ENCODE measurements at places on chromosomes 2 and 18. TPM values are rescaled to one million over a fixed set of nuclear protein-coding genes. Genes with fewer than 3 reads are reported as not detected.

The PTGR3 gene
- 4.1 TPM for total RNA-seq

- DNase-seq: no peak
Observed at GRCh38 chr2:196961889-196962288, 35.4 kb upstream of the PGAP1 start.

DNA sequence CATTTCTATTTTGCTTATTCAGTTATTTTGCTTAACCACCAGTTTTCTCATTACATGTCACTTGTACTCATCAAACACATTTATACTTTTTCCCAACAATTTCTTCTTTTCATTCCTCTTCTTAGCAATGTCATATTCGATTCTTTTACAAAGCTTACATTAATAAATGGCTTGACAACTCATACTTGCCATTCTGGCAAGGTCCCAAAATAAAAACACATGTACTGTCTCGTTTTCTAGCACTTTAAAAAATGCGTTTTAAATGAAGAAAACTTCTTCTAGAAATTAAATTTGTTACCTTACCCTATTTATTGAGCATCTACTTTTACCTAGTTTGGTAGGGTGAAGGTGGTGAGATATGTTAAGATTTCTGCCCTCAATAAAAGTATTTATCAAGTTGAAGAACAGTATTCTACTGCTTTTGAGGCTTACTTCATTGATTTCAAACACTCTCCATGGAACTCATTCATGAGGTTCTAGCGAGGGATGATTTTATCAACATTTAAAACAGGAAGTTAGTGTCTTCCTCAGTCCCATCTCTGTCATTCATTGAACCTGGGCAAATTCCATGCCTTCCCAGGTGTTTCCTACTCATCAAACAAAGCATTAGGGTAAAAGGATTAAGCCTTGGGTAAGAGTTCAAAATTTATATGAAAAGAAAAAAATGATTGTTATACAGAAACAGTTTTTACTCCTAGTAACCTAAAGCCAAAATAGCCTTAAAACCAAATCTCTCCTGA lies 52.6 kb downstream of the CALCRL start:
- no peak for DNase-seq

DNA sequence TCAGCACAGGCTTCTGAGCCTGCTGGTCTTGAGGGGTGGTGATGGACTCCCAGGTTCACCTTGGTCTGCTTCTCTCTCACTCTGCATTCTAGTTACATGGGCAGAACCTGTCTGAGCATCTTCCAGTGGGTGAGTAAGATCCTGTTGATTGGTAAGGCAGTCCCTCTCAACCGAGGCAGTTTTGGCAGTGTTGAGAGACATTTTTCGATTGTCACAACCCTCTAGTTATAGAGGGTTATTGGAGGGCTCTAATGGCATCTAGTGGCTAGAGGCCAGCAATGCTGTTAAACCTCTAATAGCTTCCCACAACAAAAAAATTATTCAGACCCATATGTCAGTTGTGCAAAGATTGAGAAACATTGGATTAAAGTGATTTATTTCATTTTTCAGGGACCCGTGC lies 9.3 kb upstream of the MGAT5 start:
- DNase-seq: no peak

GRCh38 chr2:185813707-185814106 lies 75.1 kb downstream of the FSIP2 start:
- DNase-seq: no peak

- no peak for DNase-seq
Observed at GRCh38 chr18:61821748-61822147, 71.1 kb downstream of the RNF152 start.

The RESP18 gene
- not detected for total RNA-seq

- no peak for DNase-seq
Observed at GRCh38 chr2:22673529-22673928, 711.5 kb upstream of the KLHL29 start.

The FBXO36 gene
- 1.4 TPM for total RNA-seq

DNA sequence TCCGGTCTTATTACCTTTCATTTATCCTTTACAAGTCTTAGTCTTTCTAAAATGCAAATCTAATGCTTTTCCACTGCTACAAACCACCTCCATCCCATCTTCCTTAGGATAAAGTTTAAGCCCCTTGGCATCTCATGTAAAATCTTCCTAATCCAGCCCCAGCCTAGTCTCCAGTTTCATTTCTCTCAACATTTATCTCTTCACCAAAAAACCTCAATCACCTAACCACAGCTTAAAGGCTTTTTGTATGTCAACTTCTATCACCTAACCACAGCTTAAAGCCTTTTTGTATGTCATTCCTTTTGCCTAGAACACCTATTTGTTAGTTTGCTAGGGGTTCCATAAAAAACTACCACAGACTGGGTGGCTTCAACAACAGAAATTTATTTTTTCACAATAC lies 4.2 kb downstream of the TRAK2 start:
- DNase-seq: no peak

DNA sequence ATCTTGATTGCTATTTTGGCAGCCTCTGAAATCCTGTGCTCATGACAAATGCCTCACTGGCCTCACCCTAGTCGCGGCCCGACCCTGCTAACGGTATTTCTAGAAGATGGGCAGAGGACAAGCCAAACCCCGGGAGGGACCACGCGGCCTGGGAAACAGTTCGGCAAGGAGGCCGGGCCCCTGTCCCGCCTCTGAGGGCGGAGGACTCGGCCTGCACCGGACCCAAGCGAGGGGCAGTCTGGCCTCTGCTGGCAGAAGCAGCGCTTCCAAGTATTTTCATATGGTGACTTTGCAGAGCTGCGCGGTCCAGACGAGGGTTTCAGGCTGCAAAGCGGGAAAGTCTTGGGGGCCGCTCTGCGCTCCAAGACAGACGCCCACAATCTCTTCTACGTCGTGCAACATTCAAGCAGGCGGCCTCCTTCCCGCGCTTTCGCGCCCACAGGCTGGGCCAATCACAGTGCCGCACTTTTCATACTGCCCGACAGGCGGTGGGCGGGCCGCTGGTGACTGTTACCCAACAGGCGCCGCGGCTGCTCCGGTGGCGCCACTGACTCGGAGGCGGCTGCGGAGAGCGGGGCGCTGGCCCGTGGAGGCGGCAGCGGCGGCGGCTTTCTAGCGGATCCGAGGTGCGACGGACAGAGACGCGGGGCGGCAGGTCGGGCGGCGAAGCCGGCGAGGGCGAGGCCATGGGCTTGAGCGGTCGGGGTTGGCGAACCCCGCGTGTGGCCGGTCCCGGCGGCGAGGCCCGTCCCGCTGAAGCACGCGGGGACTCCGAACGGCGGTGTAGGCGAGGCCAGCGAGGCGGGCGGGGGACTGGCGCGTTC lies at the start of gene RBM44:
Gene RBM44, plus strand, starts transcription at position 544 of the 824 bp plus-strand sequence. CDS start 14,831 bp downstream, outside the sequence.
- DNase-seq: no peak

GRCh38 chr2:101018934-101019333 lies 16.8 kb downstream of the RPL31 start:
- DNase-seq: no peak

GRCh38 chr2:239945751-239946561 lies 79.2 kb downstream of the NDUFA10 start:
- no peak for DNase-seq

DNA sequence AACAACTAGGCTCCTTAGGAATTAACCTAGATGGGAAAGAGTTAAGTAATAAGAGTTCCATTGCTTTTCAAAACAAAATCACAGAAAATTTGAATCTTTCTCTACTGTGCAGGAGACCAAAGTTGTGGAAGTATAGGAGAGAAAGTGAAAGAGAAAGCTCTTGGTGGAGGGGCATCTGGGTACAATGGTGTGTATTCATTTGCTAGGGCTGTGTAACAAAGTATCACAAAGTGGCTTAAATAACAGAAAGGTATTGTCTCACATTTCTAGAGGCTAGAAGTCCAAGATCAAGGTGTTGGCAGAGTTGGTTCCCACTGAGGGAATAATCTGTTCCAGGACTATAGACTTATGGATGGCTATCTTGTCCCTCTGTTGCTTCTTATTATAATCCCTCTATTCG lies 50.5 kb upstream of the GORASP2 start:
- no peak for DNase-seq

The NMUR1 gene
- not detected for total RNA-seq

- peak; percentile 78 for DNase-seq
Observed at GRCh38 chr2:205684871-205685313, 2.6 kb downstream of the NRP2 start.

DNA sequence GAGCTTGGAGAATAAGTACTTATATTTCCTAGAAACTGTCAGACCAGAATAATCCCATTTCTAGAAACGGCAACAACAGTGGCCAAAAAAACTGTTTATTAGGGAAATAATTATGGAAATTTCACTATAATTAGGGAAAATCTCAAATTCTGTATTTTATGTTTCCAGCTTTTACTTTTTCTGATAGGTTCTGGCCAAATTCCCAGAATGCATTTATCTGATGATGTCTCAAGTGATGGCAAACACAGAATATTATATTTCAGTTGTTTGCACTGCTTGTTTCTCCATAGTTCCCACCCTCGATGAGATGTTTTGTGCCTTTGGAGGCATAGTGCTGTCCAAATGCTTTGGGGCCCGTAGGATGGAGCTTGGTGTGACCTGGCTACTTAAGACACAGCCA lies 66.9 kb downstream of the AFF3 start:
- DNase-seq: no peak

DNA sequence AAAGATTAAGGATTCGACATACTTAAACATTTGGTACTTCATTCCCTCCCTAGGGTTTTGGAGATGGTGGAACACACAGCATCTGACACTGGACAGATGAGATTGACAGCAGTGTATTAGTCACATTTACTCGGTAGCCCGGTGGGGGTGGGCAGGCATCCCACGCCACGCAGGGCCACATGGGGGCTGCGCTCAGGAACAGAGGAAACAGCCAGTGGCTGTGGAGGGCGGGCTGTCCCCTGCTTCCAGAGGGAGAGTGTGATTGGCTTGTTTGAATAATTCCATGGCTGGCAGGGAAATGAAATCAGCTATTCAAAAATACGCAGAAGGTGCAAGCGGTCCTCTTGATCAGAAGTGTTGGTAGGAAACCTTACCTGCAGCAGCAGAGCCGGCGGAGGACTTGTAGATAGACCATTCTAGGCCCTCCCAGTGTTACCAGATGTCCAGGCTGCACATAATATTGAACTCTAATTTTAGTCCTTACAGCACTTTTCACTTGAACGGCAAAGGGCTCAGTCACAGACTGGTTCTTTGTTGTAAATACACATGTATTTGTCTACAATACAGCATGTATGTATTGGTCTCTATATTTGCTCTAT lies 18.5 kb upstream of the SP140L start:
- no peak for DNase-seq

- DNase-seq: no peak
Observed at GRCh38 chr2:95350774-95351597, 51.5 kb upstream of the FAHD2A start.

The AMER3 gene
- not detected for total RNA-seq

DNA sequence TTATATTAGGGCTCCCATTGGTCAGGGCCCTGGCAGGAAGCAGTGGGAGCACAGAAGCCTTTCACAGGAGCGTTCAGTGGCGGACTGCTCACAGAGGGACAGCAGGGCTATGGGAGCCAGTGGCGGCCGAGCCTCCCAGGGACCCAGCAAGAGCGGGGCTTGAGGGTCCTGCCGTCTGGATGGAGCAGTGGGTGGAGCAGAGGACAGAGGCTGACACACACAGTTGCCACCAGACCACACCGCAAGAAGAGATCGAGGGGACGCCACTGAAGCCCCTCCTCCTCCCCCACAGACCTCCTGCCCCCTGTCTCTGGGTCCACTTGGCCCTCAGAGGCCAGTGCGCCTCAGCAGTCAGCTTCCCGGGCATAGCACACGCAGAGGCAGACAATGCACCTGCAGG lies 39.3 kb downstream of the SALL3 start:
- no peak for DNase-seq

GRCh38 chr2:101958061-101958460 lies 33.7 kb upstream of the IL1R2 start:
- no peak for DNase-seq

- DNase-seq: no peak
Observed at GRCh38 chr2:226466589-226466988, 333.0 kb downstream of the IRS1 start.

DNA sequence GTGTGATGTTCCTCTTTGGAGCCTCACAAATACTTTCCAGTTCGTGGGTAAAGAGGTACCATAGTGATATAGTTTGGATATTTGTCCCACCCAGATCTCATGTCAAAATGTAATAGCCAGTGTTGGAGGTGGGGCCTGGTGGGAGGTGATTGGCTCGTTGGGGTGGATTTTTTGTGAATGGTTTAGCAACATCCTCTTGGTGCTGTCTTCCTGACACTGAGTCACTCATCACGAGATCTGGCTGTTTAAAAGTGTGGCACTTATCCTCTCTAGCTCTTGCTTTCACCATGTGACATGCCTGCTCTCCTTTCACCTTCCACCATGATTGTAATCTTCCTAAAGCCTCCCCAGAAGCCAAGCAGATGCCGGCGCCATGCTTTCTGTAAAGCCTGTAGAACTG lies 3.0 kb upstream of the CCDC93 start:
- no peak for DNase-seq

GRCh38 chr2:67899187-67899586 lies 163.6 kb downstream of the C1D start:
- no peak for DNase-seq

DNA sequence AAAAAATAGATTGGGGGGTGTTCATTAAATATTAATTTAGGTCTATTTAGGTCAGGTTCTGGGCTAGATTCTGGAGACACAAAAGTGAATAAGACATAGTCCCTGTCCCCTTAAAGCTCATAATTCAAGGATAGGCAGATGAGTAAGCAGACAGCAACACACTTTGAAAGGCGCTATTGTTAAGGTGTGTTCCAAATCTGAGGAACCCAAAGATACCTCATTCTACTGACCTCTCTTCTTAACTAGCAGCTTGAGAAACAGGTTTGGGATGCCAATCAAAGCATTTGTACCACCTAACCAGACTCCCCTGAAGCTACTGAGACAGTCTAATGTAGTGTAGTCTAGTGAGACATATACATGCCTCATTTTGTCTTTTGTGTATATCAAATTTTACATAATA lies 34.8 kb downstream of the SEMA4F start:
- DNase-seq: no peak

DNA sequence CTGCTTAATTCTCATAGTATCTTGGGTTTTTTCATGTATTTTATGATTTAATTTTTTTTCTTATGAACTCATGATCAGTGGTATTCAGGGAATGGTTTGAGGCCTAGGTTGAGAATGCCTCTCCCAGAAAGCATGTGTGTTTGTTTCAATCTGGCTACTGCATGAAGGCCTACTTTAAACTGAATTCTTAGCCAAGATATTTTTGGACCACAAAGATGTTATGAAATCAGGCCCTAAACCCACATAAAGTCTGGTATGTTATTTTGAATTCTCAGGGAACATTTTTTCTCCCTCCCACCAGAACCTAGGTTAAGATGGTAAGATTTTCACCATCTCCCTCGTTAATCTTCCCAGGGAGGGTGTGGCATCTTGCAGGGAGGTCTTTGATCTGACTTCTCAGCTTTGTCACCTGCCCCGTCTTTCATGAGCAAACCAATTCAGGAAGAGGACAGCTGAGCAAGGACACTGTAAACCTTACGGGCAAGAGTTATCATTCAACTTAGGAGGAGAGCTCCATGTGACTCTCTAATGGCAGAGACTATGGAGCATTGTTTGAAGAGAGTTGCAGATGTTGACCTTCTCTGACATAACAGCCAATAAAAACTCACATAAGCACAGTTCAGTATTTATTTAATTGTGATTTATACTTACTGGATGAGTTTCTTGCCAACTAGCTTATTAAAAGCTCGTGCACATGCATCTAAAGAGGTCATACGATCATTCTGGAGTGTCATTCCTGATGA lies 21.3 kb upstream of the ACKR3 start:
- no peak for DNase-seq

GRCh38 chr2:100242891-100243619 lies 79.2 kb downstream of the LONRF2 start:
- DNase-seq: peak; percentile 55

GRCh38 chr2:158414538-158414937 lies 42.0 kb downstream of the CCDC148 start:
- peak; percentile 5 for DNase-seq

The SLC9A4 gene
- not detected for total RNA-seq
